IMR-90 (cell line): ENCODE measurements at places on chromosomes 6 and 20. TPM values are rescaled to one million over a fixed set of nuclear protein-coding genes. Genes with fewer than 3 reads are reported as not detected.

DNA sequence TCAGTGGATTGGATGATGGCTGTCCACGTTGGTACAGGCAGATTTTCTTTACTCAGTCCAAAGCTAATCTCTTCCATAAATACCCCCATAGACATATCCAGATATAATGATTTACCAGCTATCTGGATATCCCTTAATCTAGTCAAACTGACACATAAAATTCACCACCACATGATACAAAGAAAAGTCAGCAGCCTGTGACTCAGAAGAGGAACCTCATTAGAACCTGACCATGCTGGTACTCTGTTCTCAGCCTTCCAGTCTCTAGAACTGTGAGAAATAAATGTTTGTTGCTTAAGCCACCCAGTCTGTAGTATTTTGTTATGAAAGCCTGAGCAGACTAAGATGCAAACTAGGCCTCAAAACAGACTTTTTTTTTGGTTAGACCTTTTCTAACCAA is 431.3 kb upstream of the RNF217 start:
- H3K4me1 ChIP-seq = no peaks in the 10 kb centered on the region
- H3K27me3 ChIP-seq = no peaks in the 10 kb centered on the region
- no peaks in the 10 kb centered on the region for H3K36me3 ChIP-seq
- H3K4me3 ChIP-seq = no peak overlapping the region

DNA sequence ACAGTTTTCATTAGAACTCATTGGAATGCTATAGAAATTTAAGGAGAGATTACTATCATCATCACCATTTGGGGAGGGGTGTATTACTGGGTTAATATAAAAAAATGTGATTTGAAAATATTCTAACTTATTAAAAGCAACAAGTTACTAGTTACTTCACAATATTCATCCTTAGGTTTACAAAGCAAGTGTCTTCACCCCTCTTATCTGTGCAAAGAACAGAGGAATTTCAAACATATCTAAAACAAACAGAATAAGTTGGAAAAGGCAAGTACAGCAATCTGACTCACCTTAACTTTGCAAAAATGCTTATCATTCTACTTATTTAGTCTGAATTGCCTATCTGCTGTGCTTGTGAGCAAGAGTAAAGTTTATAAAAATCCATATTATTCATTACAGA is 32.9 kb downstream of the DCBLD1 start:
- H3K4me3 ChIP-seq = no peak overlapping the region
- H3K36me3 ChIP-seq = peaks cover under 1% of the 10 kb centered on the region; the same call in 1 of the 2 replicates
- peak; percentile 51 for DNase-seq
- no peak overlapping the region for H3K27ac ChIP-seq

DNA sequence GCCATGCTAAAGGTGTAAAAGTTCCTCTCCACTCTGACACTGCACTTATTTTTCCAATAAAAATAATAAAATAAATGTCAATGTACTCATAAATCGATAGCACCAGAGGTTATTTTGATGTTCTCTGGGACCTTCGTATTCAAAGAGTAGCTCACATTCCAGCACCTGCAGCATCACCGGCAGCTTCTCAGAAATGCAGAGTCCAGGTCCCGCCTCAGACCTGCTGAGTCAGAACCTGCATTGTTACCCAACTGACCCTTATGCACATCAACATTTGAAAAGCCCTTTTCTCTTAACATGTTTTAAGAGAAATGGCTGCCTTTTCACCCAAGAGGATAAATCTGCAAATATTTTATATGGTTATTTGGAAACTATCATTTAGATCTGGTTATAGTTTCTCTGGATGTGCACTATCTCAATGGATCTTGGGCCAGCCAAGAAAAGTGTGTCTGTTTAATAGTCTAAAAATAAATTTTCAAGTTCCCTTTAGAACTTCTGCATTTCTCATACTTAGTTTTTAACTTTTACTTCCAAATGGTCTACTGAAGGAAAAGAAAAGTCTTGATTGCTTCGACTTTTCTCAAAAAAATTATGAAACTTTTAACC is 216.2 kb upstream of the PRDM1 start:
- H3K4me3 ChIP-seq = no peak overlapping the region
- H3K27ac ChIP-seq = no peak overlapping the region
- H3K4me1 ChIP-seq = no peaks in the 10 kb centered on the region
- H3K36me3 ChIP-seq = no peaks in the 10 kb centered on the region
- no peaks in the 10 kb centered on the region; the same call in 1 of the 2 replicates for H3K27me3 ChIP-seq

TTK gene
- 21.5 and 35.3 TPM in 2 replicates for total RNA-seq

C6orf15 gene
- not detected in 2 replicates for total RNA-seq

DNA sequence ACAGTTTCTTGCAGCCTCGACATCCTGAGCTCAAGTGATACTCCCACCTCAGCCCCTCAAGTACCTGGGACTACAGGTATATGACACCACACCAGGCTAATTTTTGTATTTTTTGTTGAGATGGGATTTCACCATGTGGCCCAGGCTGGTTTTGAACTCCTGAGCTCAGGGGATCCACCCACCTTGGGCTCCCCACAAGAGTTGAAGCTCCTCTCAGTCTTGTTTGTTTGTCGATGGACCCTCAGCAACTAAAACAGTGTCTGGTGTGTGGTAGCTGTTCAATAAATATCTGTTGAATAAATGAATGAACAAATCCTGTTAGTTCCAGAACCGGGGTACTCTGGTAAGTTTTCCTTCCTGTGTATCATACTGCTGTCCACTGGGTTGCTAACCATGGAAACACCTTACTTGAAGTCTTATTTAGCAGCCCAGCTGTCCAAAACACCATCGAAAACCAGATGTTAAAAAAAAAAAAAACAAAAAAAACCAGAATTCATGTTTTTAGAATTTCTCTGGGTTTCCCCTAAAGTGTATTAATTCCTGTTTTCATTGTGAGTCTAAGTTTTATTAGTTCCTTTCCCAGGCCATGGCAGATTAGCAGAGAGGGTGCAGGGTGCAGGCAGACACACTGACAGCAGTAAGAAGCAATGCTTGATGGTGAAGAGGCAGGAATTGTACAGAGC is 7.8 kb upstream of the EZR start:
- no peak overlapping the region for H3K27ac ChIP-seq
- no peaks in the 10 kb centered on the region for H3K36me3 ChIP-seq
- no peak overlapping the region for H3K4me3 ChIP-seq
- H3K27me3 ChIP-seq = no peaks in the 10 kb centered on the region
- peaks cover 6% of the 10 kb centered on the region; the same call in 1 of the 2 replicates for H3K4me1 ChIP-seq

GRCh38 chr20:5865604-5866003 is 84.7 kb downstream of the TRMT6 start:
- DNase-seq = no peak
- H3K4me3 ChIP-seq = no peak overlapping the region
- no peaks in the 10 kb centered on the region; the same call in 1 of the 2 replicates for H3K27me3 ChIP-seq
- no peak overlapping the region for H3K27ac ChIP-seq

GRCh38 chr6:19789100-19789803 is 47.9 kb upstream of the ID4 start:
- peaks cover 6% of the 10 kb centered on the region for H3K4me1 ChIP-seq
- H3K4me3 ChIP-seq = no peak overlapping the region
- H3K36me3 ChIP-seq = no peaks in the 10 kb centered on the region
- no peak overlapping the region for H3K27ac ChIP-seq

DNA sequence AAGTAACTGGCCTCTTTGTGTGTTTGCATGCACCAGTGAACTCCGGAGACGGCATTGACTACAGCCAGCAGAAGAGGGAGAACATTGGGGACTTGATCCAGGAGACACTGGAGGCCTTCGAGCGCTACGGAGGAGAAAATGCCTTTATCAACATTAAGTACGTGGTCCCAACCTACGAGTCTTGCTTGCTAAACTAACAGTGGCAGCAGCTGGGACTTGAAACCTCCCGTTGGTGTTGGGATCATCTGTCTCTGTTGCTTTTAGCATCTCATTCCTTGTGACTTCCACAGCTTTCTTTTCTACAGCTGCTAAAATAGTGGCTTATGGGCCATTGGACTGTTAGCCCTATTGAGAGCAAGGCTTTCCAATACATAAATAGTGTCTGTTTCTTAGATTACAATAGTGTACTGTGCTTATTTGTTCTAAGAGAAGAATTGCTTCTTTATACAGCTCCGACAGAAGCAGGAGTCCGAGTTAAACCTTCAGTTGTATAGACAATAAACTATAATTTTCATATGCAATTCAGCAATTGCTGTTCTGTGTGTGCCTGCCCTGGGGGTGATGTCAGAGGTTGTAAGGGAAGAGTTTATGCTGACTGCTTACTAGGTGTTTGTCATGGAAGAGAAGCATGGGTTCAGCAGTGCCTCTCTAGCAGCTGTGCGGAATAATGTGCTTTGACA is 99.6 kb upstream of the QKI start:
- no peaks in the 10 kb centered on the region for H3K36me3 ChIP-seq
- H3K4me3 ChIP-seq = no peak overlapping the region
- H3K27ac ChIP-seq = no peak overlapping the region
- H3K4me1 ChIP-seq = no peaks in the 10 kb centered on the region

DNA sequence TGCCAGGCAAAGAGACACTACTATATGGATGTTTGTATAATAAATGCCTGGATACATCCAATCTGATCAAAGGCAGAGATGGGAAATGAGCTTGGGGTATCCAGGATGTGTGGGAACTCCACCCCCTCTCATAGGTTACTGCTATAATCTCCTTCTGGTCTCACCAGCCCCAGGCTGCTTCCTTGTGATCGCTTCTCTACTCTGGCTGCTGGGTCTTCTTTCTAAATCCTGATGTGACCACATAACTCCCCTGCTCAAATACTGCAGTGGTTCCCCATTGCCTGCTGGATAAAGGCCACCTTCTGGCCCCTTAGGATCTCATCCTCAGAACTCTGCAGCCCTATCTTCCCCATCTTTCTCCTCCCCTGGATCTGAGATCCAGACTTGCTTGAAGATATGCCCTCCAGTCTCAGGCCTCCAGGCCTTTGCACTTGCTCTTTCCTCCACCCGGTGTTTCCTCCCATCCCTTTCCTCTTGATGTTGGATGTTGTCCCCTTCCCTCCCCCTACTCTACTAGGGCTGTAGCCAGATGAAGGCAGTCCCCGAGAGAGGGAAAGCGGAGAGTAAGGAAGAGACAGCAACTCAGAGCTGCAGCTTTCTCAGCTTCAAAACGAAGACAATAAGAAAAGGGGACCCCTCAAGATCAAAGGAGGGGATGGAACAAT is 828 bp upstream of the XKR7 start:
- no peaks in the 10 kb centered on the region for H3K36me3 ChIP-seq
- no peaks in the 10 kb centered on the region for H3K4me1 ChIP-seq
- H3K27me3 ChIP-seq = peaks cover 41% of the 10 kb centered on the region
- H3K4me3 ChIP-seq = no peak overlapping the region

DNA sequence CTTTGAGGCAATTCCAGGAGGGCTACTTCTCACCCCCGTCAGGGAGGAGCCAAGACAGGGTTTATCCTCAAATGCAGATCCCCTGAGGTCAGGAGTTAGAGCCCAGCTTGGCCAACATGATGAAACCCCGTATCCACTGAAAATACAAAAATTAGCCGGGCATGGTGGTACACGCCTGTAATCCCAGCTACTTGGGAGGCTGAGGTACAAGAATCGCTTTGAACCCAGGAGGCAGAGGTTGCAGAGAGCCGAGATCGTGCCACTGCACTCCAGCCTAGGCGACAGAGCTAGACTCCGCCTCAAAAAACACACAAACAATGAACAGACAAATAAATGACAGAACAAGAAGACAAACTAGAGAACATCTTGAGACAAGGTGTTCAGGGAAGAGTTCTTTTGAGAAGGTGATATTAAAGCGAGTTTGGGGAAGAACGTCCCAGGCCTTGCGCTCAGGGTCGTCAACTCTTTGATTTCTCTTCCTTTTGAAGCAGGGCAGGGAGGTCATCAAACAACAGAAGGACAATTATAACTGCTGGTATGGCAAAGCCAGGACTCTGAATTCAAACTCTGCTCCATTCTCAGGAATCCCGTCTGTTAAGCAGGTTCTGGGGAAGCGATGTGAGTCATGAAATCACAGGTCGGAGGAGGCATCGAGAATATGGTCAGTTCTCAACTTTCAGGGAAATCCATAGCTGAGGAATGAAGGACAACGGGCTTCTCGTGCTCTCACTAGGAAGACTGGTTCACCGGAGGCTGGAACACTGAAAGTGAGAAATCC is 1.4 kb upstream of the RALY start:
- DNase-seq = peak; percentile 54
- H3K4me1 ChIP-seq = peaks cover 8% of the 10 kb centered on the region

DNA sequence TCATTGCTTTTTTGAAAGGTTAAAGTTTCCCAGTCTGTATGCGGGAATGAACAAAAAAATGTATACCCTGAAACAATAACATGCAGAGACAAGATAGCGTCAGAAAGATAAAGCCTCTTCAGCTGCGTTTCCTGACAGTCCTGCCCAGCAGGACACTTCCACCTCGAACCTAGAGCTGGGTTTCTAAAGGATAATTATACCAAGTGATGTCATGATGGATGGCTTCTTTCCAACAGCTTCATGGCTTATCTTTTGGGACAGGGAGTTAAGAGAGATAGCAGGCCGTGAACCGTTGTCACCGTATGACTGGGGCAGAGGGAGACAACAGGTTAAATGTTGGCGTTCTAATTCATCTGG is 267.6 kb upstream of the SGK1 start:
- no peak overlapping the region for H3K27ac ChIP-seq
- no peak for DNase-seq
- no peaks in the 10 kb centered on the region for H3K27me3 ChIP-seq
- H3K4me1 ChIP-seq = peaks cover 9% of the 10 kb centered on the region
- no peaks in the 10 kb centered on the region for H3K36me3 ChIP-seq

RGS17 gene
- total RNA-seq = 1.4 and 1.7 TPM in 2 replicates

DNA sequence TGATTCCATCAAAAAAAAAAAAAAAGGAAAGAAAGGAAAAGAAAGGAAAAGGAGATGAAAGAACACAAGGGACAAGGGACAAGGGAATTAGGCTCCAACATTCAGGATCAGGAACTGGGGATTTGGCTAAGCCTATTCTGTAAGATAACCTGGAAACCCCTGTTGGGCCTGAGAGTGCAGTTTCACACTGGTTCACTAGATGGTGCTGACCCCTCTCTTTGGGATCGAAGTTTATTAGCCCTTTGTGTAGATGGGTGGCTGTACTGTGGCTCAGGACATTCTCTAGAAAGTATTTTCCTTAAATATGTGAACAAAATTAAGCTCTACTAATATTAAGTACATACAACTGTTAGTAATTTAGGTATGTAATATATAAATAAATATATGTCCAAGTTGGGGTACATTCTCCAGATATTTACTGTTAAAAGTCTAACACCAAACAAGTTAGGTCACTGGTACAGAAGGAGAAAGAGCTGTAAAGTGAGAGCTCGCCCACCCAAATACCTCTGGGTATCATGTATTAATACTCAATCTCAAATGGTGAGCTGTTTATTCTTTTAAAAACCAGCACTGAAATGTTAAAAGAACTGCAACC is 6.3 kb downstream of the OR2A4 start:
- no peak overlapping the region for H3K4me3 ChIP-seq
- no peaks in the 10 kb centered on the region; the same call in 1 of the 2 replicates for H3K27me3 ChIP-seq
- H3K4me1 ChIP-seq = no peaks in the 10 kb centered on the region

- no peak for DNase-seq
- no peaks in the 10 kb centered on the region for H3K27me3 ChIP-seq
- H3K36me3 ChIP-seq = no peaks in the 10 kb centered on the region
- no peak overlapping the region for H3K4me3 ChIP-seq
- H3K4me1 ChIP-seq = peaks cover 22% of the 10 kb centered on the region
Measured at GRCh38 chr6:22150368-22151035, 146.3 kb downstream of the PRL start.

DNA sequence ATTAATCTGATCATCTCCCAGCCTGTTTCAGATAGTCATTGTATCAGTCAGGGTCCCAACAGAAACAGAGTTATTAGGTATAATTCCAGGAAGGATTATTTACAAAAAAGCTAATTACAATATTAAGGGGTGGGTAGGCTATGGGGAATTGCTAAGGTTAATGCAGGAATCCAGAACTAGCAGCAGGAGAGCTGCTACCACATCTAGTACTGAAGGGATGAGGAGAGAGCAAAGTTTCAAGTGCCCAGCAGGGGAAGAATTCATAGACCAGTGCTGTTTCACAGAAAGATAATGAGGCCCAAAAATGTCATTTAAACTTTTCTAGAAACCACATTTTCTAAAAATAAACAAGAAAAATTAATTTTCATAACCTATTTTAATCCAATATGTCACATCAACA is 284.2 kb downstream of the HACE1 start:
- no peak overlapping the region for H3K27ac ChIP-seq
- no peak for DNase-seq
- no peak overlapping the region for H3K4me3 ChIP-seq
- H3K4me1 ChIP-seq = no peaks in the 10 kb centered on the region
